ENCODE measurements at places on chromosomes 12 and 14.

- no peaks in the 10 kb centered on the region for H3K27me3 ChIP-seq
- DNase-seq, result no peak
- no peak overlapping the region for H3K27ac ChIP-seq
- no peak overlapping the region for H3K4me3 ChIP-seq
- no peaks in the 10 kb centered on the region for H3K36me3 ChIP-seq
These were observed 72.3 kb downstream of the SLC4A8 start for GRCh38 chr12:51496895-51497294.

- no peak overlapping the region for H3K4me3 ChIP-seq
- H3K4me1 ChIP-seq, result no peaks in the 10 kb centered on the region
- no peaks in the 10 kb centered on the region for H3K27me3 ChIP-seq
- H3K36me3 ChIP-seq, result no peaks in the 10 kb centered on the region
- H3K27ac ChIP-seq, result no peak overlapping the region
These were observed 97.6 kb upstream of the ZDHHC17 start for GRCh38 chr12:76666290-76666835.

- H3K36me3 ChIP-seq, result no peaks in the 10 kb centered on the region
- DNase-seq, result no peak
- H3K27me3 ChIP-seq, result peaks cover 2% of the 10 kb centered on the region
- H3K4me1 ChIP-seq, result no peaks in the 10 kb centered on the region
- no peak overlapping the region for H3K4me3 ChIP-seq
These were observed 15.8 kb upstream of the PTPRR start for GRCh38 chr12:70936203-70936813.

DNA sequence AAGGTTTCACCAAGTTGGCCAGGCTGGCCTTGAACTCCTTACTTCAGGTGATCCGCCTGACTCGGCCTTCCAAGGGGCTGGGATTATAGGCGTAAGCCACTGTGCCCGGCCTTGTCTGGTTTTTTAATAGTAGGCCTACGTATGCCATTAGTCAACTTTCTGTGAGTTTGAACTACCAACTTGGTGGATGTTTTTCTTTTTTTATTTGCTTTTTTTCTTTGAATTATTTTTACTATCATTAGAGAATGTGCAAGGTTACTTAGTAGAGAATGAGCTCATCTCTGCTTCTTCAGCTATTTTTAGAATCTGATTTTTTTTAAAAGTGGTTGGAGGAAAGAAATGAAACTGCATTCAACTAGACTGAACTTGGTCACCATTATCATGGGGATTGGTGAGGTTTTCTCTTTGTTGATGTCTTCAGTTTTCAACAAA is 51.4 kb downstream of the HMGA2 start:
- H3K36me3 ChIP-seq, result no peaks in the 10 kb centered on the region
- DNase-seq, result no peak
- H3K27ac ChIP-seq, result no peak overlapping the region
- no peaks in the 10 kb centered on the region for H3K27me3 ChIP-seq
- no peaks in the 10 kb centered on the region for H3K4me1 ChIP-seq

DNA sequence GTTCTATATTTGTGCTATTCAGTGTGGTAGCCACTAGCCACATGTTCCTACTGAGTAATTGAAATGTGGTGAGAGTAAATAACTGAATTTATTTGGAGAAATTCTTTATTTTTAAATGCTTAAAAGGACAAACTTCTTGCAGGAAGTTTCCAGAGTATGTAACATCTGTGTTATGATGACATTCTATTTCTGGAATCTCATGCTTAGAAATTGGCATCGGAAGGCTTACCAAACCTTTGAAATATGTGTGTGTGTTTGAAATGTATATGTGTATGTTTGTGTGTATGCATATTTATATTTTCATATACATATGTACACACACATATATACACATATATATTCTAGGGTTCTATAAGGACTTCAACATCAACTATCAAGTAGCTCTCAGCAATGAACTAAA is 12.4 kb upstream of the WSCD2 start:
- H3K27me3 ChIP-seq, result no peaks in the 10 kb centered on the region
- no peak overlapping the region for H3K27ac ChIP-seq
- no peaks in the 10 kb centered on the region for H3K36me3 ChIP-seq
- no peak for DNase-seq
- H3K4me1 ChIP-seq, result no peaks in the 10 kb centered on the region

- H3K27me3 ChIP-seq, result no peaks in the 10 kb centered on the region
- H3K36me3 ChIP-seq, result no peaks in the 10 kb centered on the region
- no peak overlapping the region for H3K4me3 ChIP-seq
- no peak for DNase-seq
- H3K4me1 ChIP-seq, result no peaks in the 10 kb centered on the region
- H3K27ac ChIP-seq, result no peak overlapping the region
These were observed 59.4 kb downstream of the TMEM132C start for GRCh38 chr12:128326406-128326805.

DNA sequence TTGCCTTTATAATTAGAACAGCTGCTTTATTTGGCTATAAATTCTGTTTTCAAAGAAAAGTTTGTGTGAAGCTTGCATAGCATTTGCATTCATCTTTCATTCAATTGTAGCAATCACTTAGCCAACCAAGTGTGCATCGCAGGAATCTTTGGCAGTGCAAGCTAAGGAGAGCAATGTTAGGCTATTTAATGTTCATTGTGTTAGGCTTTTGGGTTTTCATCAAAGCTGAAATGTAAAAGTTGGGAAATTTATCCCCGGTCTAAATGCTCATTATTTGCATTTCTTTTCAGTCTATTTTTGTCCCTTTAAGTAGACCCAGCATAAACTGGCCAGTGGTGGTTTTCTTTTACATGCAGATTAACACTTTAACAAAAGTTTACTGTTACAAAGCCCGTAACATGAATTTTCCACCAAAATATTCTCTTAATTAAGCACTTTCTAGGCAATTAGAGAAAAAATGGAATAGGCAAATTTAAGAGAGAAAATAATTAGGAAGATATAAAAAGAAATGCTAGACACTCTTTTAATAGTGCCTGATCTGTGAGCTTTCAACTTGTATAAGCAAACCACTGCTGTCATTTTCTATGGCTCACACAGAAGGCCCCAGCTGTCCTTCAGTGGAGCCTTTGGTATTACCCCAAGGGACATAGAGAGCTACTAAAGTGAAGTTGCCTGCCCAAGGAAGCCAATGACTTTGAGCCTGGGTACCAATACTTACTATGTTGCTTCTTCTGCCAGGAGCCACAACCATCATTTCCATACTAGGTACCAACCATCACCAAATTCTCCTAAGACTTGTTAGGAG is 898.9 kb upstream of the SEL1L start:
- no peaks in the 10 kb centered on the region for H3K36me3 ChIP-seq
- no peak for DNase-seq
- H3K27ac ChIP-seq, result no peak overlapping the region
- H3K4me3 ChIP-seq, result no peak overlapping the region

DNA sequence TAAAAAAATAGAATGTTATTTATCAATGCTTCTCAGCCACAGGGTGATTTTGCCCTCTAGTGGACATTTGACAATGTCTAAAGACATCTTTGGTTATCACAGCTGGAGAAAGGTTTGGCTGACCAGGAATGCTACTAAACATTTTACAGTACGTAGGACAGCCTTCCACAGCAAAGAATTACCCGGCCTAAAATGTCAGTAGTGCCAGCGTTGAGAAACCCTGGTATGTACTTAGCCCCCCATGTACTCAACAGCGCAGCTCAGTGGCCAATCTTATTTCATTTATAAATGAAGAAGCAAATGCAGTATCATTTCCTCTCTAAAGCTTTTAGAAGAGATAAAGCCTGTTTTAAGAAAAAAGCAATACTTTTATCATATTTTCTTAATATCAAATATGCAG is 5.8 kb downstream of the MARK3 start:
- peaks cover 14% of the 10 kb centered on the region for H3K4me1 ChIP-seq

GRCh38 chr14:73264885-73265720 is 27.8 kb downstream of the PAPLN start:
- no peak overlapping the region for H3K27ac ChIP-seq
- H3K36me3 ChIP-seq, result no peaks in the 10 kb centered on the region
- H3K4me1 ChIP-seq, result peaks cover 2% of the 10 kb centered on the region
- DNase-seq, result no peak
- no peaks in the 10 kb centered on the region for H3K27me3 ChIP-seq

- no peaks in the 10 kb centered on the region for H3K27me3 ChIP-seq
- H3K27ac ChIP-seq, result no peak overlapping the region
- H3K4me3 ChIP-seq, result no peak overlapping the region
- H3K4me1 ChIP-seq, result peaks cover 15% of the 10 kb centered on the region
These were observed 1.6 kb downstream of the ZFYVE26 start for GRCh38 chr14:67814821-67815220.

- no peak overlapping the region for H3K27ac ChIP-seq
- H3K4me3 ChIP-seq, result no peak overlapping the region
- no peaks in the 10 kb centered on the region for H3K27me3 ChIP-seq
- H3K4me1 ChIP-seq, result no peaks in the 10 kb centered on the region
These were observed 184.2 kb upstream of the LHX5 start for GRCh38 chr12:113655919-113656318.

DNA sequence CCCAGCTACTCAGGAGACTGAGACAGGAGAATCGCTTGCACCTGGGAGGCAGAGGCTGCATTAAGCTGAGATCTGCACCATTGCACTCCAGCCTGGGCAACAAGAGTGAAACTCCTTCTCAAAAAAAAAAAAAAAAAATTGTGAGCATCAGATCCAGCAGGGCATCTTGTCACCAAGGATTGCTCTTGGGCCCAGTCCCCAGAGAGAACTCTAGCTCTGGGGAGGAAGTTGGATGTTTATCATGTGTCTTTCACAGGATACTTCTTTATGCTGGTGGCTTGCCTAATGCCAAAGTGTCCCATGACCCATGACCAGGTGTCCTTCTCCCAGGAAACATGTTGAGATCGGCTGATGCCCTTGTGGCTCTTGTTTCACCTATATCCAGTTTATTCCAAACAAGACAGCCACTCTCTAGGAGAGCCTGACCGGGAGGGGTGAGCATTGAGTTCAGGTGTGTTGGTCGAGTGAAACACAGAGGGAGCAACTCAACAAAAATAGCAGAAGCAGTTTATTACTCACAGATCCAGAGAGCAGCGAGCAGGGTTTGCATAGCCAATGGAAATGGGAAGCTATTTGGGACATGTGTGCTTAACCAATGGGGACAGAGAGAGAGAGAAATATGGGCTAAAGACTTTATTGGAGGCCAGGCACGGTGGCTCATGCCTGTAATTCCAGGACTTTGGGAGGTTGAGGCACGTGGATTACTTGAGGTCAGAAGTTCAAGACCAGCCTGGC is 6.6 kb upstream of the TCHP start:
- H3K27ac ChIP-seq, result no peak overlapping the region
- no peak for DNase-seq
- no peaks in the 10 kb centered on the region for H3K4me1 ChIP-seq
- no peaks in the 10 kb centered on the region for H3K36me3 ChIP-seq
- no peaks in the 10 kb centered on the region for H3K27me3 ChIP-seq

DNA sequence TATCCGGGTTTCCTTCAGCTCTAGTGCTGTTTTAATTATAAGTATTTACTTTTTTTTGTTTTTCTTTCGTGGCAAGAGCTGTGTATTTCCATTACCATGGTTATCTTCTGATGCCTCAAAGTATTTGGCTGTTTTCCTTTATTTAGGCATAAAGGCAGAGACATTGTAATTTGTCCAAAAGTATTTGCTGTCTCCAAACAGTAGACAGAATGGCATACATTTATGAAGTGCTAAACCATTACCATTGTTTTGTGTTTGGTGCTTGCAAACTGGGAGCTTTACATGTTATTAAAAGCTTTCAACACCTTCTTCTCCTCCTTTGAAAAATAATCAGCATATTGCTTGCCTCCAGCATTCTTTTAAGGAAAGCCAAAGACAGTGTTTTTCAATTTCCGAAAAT is 46.3 kb downstream of the FLRT2 start:
- H3K36me3 ChIP-seq, result no peaks in the 10 kb centered on the region
- H3K4me1 ChIP-seq, result peaks cover 12% of the 10 kb centered on the region
- no peak for DNase-seq
- H3K4me3 ChIP-seq, result no peak overlapping the region
- H3K27ac ChIP-seq, result no peak overlapping the region
- no peaks in the 10 kb centered on the region for H3K27me3 ChIP-seq

DNA sequence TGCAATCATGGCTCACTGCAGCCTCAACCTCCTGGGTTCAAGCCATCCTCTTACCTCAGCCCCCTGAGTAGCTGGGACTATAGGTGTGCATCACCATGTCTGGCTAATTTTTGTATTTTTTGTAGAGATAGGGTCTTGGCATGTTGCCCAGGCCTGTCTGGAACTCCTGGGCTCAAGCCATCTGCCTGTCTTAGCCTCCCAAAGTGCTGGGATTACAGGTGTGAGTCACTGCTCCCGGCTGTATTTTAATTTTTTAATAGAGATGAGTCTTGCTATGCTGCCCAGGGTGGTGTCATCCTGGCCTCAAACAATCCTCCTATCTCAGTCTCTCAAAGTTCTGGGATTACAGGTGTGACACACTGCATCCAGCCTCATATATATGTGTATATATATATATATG is 31.7 kb upstream of the GPRC5A start:
- H3K4me1 ChIP-seq, result no peaks in the 10 kb centered on the region
- no peaks in the 10 kb centered on the region for H3K27me3 ChIP-seq
- H3K36me3 ChIP-seq, result no peaks in the 10 kb centered on the region
- no peak for DNase-seq
- no peak overlapping the region for H3K4me3 ChIP-seq

DNA sequence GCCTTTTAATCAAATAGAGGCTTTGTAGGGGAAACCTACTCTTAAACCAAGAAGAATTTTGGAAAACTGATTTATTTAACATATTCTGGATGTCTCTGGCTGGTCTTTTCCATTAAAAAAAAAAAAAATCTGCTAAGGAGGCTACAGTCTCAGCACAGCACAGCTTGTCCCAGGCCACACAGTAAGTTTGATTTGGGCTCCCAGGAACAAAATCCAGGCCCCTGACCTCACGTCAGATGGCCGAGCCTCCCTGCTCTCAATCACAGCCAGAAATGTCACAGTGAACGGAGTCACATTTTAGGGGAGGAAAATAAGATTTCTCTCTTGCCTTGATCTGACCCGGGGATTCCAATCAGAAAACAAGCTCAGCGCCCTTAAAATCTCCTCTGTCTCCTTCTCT is 72.9 kb upstream of the TBX5 start:
- H3K4me1 ChIP-seq, result peaks cover 10% of the 10 kb centered on the region
- H3K27ac ChIP-seq, result no peak overlapping the region
- H3K36me3 ChIP-seq, result no peaks in the 10 kb centered on the region
- H3K27me3 ChIP-seq, result peaks cover 12% of the 10 kb centered on the region
- H3K4me3 ChIP-seq, result no peak overlapping the region
- DNase-seq, result no peak

GRCh38 chr14:52012635-52013034 is 23.3 kb downstream of the RTRAF start:
- peak overlapping the region; percentile 6 for H3K27ac ChIP-seq
- no peak overlapping the region for H3K4me3 ChIP-seq
- no peak for DNase-seq
- peaks cover 2% of the 10 kb centered on the region for H3K4me1 ChIP-seq
- peaks cover 22% of the 10 kb centered on the region for H3K36me3 ChIP-seq
